Activated gamma-delta T cell treated with Interleukin-2 at 50 U/mL for 16 hours (primary cell): ENCODE measurements at places on chromosomes 7 and 10.

GRCh38 chr10:94403380-94404213 is 1.3 kb downstream of the TBC1D12 start:
- no peak for DNase-seq

GRCh38 chr10:30573721-30574431 is 55.7 kb downstream of the LYZL2 start:
- DNase-seq = no peak

DNA sequence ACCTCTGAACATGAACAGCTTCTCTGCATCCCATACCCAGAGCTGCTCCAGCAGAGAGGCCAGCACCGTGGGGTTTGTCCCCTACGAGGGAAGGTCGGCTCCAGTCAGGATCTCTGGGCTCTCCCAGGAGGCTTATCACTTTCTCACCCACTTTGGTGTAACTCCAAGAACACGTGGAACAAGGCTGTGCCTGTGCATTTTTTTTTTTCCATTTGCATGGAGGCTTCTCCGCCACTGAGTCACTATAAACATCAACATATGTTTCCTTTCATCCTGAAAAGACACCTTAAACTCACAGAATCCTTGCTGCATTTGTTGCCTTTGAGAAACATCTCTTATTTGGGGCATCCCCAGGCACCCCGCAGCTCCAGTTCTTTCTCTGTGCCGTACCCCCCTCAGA is 29.4 kb upstream of the ECHDC3 start:
- no peak for DNase-seq

DNA sequence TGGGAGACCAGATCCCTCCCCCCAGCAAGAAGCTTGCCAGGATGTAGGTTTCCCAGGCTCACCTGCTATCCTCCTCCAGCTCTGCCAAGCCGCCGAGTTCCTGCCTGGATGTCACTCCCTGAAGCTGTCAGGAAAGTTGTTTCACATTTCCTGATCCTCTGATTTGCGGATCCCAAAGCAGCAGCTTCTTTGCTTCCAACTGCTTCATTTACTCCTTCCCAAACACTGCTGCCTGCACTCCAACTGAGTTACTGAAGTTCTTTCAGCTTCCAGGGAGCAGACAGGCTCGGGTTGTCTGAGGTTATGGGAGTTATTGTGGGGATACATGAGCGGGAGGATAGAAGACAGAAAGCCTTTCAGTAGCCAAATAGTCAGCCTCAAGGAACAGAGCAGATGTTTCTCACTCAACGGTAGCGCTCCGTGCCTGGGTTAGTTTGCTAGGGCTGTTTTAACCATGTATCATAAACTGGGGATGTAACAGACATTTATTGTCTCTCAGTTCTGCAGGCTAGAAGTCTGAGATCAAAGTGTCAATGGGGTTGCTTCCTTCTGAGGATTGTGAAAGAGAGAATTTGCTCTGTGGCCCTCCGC is 516.0 kb downstream of the REEP3 start:
- no peak for DNase-seq

DNA sequence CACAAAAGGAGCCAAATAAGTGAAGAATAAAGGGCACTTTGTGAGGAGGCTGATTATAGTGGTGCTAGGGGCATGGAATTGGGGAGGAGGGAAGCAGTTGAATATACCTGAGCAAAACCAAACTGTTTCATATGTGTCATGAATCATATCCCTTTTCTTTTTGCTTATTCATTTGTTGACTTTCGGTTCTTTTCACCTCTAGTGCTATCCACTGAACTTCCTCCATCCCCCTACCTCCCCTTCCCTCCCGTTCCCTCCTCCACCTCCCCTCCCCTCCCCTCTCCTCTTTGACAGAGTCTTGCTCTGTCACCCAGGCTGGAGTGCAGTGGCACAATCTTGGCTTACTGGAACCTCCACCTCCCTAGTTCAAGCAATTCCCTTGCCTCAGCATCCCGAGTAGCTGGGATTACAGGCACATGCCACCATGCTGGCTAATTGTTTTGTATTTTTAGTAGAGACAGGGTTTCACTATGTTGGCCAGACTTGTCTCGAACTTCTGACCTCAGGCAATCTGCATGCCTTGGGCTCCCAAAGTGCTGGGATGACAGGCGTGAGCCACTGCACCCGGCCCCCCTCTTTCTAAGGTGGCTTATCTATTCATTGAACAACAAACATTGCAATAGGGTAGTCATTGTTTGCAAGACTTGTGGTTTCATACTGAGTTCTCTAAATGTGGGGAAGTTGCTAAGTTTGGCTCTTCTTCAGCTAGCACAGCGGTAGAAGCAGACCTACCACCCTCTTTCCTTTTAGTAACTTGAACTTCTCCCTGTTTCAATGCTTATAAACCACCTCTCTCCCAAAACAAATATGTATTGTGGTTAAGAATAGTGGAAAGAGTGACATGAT is 150.4 kb upstream of the PRPS1L1 start:
- no peak for DNase-seq

DNA sequence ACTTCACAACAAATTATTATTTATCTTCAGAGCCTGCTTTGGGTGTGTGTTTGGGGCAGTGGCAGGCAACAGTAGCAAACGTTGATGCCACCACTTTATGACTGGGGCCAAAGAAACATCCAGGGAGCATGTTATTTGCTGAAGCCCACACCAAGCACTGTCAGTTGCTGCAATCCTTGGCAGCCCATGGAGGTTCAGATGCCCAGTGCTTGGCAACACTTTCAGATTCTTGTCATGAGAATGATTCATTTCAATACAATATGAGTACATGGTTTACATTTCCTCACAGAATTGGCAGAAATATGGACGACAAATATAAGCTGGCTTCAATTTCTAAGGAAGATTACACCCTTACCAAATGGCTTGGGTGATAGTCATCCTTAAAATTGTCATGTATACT is 46.5 kb upstream of the GLI3 start:
- DNase-seq = no peak

GRCh38 chr10:74502963-74503608 is 323.3 kb upstream of the KAT6B start:
- DNase-seq = no peak

GRCh38 chr7:100673942-100674410 is 436 bp downstream of the GNB2 start:
- DNase-seq = peak; percentile 29

DNA sequence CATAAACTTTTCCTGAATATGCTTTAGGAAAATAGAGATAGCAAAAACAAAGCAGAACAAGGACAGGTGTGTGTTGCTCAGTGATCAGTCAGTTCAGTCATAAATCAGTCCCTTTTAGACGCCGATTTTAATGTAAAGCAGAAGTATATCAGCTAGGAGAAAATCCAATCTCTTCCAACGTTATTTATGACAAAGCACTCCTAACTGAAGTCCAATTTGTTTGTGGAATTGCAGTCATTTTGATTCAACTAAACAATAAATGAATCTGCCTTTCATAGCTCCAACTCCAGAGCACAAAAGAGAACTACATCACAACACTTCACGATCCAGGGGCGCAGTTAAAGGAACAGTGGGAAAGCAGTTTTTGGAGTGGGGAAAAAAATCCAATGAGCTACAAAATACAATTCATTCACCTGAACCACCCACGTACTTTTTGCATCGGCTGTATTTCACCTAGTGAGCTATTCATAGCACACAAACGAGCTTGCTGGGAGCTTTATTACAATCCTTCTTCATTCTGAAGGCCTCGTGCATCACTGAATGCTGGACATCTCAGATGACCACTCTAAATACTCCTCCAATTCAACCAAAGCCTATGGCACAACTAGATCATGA is 151.3 kb downstream of the LRRN3 start:
- no peak for DNase-seq

DNA sequence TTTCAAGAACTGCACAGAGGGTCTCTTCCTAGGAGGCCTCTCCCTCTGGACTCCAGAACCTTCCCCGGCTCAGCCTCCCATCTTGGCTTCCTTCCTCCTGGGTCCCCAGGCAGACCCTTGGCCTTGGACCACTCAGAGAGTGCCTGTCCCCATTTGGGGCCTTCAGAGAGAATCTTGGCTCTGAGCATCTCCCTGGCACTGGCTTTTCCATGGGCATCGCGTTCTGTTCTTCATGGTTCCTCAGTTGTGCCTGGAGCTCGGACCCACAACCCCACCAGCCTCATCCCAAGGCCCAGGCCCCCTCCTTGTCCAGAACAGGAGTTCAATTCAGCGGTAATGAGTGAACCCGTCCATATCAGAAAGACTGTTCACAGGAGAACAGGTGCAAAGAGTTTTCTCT is 73.4 kb downstream of the VIPR2 start:
- DNase-seq = no peak

DNA sequence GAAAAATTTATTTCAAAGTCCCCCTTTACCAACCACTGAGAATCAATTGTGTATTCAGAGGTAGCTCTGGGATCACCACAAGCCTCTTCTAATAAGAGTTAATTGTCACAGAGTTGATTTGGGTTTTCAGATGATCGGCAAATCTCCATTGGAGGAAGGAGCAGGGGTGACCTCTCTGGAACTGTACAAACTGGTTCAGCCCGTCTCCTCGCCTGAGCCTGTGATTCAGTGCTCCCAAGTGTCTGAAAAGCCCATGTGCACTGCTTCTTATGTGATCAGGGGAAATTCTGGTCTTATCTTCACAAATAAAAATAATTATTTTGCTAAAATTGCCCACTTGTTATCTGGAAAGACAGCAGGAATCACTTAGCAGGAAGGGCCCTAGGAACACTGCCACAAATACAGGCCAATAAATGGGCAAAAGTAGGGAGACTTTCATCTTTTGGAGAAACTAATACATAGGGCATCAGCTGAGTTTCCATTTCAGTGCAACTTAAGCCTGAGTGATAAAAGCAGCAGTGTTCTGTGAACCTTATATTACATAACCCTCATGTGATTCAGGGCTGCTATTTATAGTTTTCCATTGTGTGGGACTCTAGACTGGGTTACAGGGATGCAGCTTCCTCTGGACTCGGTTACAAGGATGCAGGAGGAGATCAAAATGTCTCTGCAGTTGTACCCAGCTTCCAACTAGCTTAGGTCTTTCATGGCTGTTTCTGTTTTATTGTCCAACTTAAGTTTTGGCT is 32.3 kb downstream of the CDK1 start:
- DNase-seq = no peak

DNA sequence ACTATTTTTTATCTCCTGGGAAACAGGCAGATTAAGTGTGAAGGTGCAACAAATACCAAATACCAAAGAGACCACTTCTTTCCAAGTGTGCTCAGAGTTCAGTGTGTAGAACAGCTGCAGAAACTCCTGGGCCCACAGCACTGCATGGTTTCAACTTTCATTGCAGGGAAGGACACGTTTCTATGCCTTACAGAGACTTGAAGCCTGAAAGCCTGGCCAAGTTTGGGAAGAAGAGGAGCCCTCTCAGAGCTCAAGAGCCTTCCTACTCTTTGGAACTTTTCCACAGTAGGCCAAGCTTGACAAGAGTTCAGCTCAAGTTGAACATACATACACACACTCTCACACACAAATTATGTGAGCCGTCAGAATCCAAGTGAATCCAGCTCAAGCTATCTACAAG is 2.5 kb downstream of the HOXA4 start:
- DNase-seq = no peak

GRCh38 chr7:4343272-4344247 is 338.5 kb upstream of the FOXK1 start:
- DNase-seq = no peak

- DNase-seq = no peak
Measured at GRCh38 chr7:47100817-47101435, 481.0 kb downstream of the TNS3 start.
